Activated CD4-positive, alpha-beta T cell treated with anti-CD3 and anti-CD28 coated beads, Interleukin-2, amount 50 U/mL, for 1 hour (primary cell): ENCODE measurements at places on chromosomes 12 and 14.

DNA sequence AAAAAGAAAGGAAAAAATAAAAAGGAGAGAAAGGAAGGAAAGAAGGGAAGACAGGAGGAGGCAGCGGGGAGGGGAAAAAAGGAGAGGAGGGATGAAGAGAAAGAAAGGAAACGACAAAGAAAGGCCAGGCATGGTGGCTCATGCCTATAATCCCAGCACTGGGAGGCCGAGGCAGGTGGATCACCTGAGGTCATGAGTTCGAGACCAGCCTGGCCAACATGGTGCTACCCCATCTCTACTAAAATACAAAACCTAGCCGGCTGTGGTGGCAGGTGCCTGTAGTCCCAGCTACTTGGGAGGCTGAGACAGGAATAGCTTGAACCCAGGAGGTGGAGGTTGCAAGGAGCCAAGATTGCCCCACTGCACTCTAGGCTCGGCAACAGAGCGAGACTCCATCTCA lies 18.4 kb downstream of the ATXN2 start:
- DNase-seq: no peak

DNA sequence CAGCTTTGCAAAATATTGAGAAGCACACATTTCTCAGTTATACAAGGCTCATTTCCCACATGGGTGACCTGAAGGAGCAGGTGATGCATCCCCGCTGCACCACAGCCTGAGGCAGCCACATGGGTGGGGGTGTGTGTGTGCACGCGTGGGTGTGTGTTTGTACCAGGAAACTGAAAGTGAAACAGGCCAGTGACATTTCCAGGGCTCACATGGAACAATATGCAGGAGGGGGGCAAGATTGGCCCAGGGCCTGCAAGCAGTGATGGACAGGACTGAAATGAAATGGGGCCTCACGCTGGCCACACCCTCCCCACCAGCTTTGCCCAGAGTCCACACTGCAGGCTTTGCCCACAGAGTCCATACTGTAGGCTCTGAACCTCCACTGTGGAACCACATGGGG lies 154.2 kb upstream of the PARP11 start:
- DNase-seq: peak; percentile 61

- DNase-seq: no peak
Observed at GRCh38 chr14:30550335-30550734, 8.6 kb upstream of the G2E3 start.

DNA sequence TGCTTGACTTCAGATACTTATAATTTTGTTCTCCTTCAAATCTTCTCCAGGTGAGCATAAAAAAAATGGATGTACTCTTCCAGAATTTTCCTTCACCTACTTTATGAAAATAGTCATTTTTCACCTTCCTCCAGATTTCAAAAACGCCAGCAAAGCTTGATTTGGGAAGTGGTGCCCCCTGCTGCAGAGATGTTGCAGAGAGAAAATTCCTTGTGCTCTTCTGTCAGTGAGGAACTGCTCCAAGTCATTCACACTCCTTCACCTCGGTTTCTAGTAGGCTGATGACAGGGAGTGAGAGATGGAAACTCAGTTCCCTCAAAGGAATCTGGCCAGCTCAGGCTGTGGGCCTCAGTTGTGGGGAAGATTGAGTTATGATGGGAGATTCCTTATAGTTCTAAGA lies 24.2 kb upstream of the RNASE3 start:
- DNase-seq: no peak

DNA sequence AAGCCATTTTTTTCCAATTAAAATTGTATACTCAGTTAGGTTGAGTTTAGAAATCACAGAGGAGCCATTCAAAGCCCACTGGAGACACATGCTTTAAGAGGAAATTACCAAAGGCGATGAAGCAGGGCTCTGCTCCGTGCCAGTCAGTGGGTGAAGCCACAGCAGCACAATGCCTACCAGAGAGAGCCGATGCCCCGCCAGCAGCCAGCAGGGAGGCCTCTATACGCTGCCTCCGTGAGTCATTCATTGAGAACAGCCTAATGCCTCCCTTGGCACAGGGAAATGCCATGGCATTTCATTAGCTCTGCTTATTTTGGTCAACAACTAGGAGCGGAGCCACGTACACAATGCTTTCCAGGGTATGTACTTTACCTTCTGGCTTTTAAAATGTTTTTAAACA lies 197.8 kb upstream of the FRMD6 start:
- DNase-seq: no peak
